ENCODE measurements at places on chromosomes 12 and 14.
A peak's percentile ranks its signal among the peaks of the same experiment; 100 is the strongest.

- no peak for DNase-seq
Observed at GRCh38 chr14:76754586-76754985, 6.7 kb upstream of the VASH1 start.

- DNase-seq, result no peak
Observed at GRCh38 chr14:60657456-60658210, 8.4 kb upstream of the SIX1 start.

GRCh38 chr12:108753976-108754375 is 22.7 kb upstream of the CORO1C start:
- no peak for DNase-seq

GRCh38 chr12:103571286-103571685 is 15.8 kb upstream of the STAB2 start:
- peak; percentile 77 for DNase-seq

DNA sequence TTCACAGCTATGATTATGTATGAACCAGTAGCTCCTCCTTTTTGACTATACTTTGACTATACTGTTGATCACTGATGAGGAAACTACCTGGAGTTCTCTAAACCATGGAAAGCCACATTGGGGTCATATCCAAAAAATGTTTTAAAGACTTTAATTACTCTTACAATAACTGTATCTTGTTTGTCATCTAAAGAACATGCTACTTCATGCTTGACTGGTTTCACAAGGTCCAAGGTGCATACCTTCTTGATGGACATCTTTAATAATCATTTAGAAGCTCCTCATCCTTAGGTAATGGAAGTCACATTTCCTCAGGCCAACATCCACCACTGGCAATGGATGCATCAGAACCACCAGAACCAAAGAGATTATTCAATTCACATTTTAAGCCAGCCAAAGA is 29.9 kb downstream of the WASHC3 start:
- no peak for DNase-seq

DNA sequence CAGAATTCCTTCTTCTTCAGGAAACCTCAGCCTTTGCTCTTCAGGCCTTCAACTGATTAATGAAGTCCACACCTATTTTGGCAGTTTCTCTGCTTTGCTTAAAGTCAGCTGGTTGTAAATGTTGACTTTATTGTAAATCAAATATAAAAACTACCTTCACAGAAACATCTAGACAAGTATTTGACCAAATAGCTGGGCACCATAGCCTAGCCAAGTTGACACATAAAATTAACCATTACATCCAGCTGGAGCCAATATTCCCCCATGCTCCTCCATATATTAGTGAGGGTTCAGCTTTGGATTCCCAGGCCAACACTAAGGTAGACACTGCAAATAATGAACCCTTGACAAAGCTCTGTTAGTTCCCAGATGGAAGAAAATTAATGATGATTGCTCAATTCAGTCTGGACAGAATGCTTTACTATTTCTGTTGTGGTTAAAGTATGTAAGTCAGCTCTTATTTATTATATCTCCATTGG is 125.5 kb downstream of the ZFP36L1 start:
- DNase-seq, result no peak

DNA sequence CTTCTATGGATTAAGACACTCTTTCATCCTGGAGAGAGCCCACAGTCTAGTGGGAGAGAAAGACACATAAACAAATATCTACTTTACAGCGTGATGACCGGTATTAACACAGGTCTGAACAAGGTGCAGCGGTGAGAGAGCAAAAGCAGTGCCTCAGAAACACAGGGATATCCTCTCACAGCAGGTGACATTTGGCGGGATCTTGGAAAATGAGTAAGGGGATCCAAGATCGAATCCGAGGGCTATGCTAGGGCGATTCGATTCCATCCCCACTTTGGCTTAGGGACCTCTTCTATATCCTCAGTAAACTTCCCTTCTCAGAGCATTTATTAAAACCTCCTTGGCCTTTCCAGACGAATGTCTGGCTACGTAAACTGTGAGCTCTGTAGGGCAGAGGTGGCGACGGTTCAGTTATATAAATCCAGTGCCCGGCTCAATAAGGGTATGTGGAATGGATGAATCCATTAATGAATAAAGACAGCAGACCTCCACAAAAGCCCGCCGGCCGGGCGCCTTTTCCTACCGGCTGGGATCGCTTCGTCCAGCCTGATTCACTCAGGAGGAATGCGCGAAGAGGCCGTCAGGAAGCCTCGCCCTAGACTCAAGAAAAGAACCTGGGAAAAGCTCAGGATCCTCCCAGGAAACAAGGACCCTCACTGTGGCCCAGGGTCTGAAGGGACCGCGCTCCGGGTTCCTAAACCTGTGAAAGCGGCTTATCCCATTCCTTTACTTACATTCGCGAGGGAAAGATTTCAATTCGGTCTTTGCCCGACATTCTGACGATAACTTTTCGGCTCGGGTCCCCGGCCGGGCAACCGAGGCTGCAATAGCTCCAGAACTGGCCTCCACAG is 455 bp downstream of the ATP6V1D start:
- peak; percentile 37 for DNase-seq

All from NCI-H345 (cell line).